Fibroblast of pulmonary artery (primary cell): ENCODE measurements at places on chromosomes 13 and 19.

DNA sequence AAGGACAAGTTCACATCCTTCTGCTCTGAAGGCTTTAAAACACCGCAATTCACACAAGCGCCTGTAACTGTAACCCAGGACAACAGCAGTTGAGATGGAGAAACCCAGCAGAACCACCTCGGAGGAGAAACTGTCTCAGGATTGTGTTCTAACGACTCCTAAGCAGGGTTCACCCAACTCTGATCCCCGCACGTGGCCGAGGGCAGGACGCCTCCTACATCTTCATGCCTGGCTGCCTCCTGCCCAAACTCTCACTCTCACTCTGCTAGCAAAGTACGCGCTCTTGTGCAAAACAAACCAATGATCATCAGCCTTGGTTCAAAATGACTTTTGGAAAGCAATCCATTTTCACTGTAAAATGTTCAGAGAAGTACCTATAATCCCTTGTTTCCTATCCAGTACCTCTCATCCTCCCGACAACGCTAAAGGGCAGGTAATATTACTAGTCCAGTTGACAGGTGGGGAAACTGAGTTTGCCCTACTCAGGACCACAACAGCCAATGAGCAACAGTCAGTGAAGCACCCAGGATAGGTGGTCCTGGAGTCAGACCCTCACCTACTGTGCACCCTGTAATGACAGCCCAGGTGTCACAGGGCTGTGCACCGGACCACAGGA lies 25.6 kb downstream of the EPS15L1 start:
- DNase-seq = no peak

DNA sequence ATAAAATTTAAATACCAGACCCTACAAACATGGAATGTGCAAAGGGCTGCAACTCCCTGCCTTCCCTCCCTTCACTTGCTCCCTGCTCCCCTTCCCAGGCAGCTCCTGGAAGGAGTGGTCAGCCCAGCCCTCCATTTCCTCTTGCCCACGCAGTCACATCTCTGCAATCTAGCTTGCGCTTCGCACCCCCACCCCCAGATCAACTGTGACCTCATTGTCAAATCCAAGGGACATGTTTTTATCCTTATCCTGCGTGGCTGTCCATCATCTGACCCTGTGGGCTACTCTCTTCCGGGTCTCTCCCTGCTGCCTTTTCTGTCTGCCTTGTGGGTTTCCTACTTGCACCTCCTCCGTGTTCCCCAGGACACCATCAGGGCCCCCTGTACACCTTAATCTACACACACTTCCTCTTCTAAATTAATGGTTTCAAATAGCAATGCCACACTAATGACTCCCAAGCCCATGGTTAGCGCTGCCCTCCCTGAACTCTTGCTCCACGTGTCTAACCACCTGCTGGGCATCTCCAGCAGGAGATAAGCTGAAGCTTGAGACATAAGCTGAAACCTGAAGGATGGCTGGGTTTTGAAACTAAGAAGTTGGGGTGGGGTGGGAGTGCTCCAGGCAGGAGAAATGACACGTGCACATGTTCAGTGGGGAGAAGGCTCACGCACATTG lies 118.3 kb downstream of the USP12 start:
- no peak for DNase-seq

DNA sequence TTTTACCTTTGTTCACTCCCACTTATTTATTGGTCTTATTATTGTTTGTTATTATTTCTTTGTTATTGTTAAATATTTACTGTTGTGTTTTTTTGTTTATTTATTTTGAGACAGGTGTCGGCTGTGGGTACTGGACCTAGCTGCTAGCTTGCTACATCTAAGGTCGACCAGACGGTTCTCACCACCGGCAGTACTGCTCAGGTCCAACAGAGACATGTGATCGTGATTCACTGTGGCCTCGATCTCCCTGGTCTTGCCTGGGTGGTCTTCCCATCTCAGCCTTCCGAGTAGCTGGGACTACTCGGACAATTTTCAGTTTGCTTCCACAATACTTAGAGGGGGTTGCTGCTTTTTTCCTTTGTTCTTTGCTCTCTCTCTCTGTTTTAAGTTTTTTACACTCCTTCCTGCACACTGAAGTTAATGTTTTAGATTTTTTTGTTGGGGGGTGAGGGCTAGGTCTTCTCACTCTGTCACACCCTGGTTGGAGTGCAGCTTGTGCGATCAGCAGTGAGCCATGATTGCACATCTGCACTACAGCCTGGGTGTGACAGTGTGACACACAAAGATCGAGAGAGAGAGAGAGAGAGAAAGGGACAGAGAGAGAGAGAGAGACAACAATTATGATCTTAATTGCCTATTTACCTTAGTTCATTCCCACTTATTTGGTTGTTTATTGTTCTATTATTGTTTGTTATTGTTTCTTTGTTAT lies 1432.4 kb downstream of the UQCRFS1 start:
- no peak for DNase-seq

- peak; percentile 92 for DNase-seq
These were observed 178.8 kb upstream of the RFC3 start for GRCh38 chr13:33639158-33639557.

GRCh38 chr19:53875602-53876325 lies 6.2 kb upstream of the PRKCG start:
- no peak for DNase-seq

GRCh38 chr13:38180126-38180525 lies 169.5 kb upstream of the UFM1 start:
- DNase-seq = peak; percentile 89

DNA sequence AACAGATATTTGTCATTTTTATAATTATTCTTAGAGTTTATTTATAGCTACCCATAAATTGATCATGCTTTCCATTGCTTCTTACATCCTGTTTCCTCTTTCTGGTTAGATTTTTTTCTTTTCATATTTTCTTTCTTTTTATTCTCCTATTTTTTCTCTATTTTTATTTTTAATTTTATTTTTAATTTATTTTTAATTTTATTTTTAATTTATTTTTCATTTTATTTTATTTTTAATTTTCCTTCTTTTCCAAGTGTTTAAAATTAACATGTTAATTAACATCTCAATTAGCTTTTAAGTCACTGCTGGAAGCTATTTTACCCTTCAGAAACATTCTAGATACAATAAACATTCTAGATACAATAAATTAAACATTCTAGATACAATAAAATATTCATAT lies 269.6 kb downstream of the B3GLCT start:
- no peak for DNase-seq

DNA sequence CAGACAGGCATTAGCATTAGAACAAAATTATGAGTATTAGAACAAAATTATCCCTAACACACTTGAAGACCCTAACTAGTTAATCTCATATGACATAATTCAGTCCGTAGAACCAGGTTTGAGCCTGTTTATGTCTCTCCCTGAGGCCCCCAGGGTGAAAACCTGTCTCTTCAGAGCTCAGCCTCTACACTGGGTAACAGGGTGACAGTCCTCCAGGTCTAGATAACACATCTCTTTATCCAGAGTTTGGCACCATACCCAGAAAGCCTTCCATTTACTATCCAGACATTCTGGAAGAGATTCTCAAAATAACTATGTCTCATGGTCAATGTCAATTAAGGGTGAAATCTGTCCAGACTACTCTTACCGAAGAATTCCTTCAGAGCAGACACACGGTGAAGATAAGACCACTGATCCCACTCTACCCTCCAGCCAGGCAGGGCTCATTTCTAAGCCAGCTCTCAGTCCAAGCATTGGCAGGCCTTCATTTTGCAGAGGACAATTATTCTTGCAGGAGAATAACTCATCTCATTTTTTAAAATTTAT lies 1195.3 kb downstream of the EFNB2 start:
- DNase-seq = no peak
